ENCODE measurements at places on chromosomes 13 and 19.

DNA sequence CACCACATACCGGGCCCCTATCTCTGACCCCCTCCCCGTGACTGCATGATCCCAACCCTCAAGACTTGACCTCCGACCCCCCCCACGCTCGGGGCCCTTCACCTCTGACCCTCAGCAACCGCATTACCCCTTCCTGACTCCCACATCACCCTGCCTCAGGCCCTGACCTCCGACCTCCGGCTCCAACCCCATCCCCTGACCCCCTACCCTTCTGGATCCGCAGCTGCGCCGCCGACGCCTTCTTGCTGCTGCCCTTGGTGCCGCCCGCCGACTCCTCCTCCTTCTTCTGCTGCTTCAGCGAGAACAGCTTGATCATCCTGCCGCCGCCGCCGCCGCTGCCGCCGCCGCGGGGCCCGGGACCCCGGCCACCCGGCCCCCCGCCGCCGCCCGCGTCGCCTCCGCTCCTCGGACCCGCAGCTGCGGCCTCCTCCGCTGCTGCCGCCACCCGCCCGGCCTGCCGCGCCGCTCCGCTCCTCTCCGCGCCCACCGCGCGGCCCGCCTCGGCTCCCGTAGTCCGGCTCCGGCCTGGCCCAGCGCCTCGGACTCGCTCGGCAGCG lies at the start of gene UBE2M:
Gene UBE2M, minus strand, starts transcription at position 546 of the 557 bp plus-strand sequence. Its CDS starts 230 bp downstream, at position 316.
- no peak for DNase-seq

GRCh38 chr13:36758345-36758744 lies 60.7 kb upstream of the RFXAP start:
- DNase-seq, result no peak

DNA sequence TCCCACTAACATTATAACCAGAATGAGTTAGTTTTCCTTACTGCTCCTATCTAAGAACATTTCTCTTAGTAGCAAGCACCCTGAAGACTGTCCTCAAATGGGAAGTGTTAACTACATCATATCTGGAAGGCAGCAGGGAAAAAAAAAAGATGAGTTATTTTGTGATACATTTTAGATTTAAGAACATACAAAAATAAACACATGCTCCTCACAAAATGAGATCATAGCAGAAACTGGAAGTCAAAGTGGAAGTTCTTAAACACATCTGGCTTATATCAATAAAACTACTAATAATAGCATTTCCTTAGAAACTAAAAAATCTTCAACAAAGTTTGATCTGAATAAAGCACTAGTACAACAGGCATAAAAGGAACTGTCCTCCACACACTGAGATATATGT lies 70.4 kb downstream of the SLITRK6 start:
- no peak for DNase-seq

- DNase-seq, result no peak
Measured at GRCh38 chr13:25231517-25231916, 55.8 kb downstream of the MTMR6 start.

GRCh38 chr13:104597546-104598180 lies 1531.4 kb upstream of the SLC10A2 start:
- DNase-seq, result no peak

- no peak for DNase-seq
Measured at GRCh38 chr13:99335603-99336002, 28.4 kb upstream of the GPR183 start.

All from anterior cingulate cortex (tissue), 58 donors.